CD4-positive, alpha-beta T cell treated with Interleukin-21 for 1 hour (primary cell): ENCODE measurements at places on chromosomes 5 and 9.

DNA sequence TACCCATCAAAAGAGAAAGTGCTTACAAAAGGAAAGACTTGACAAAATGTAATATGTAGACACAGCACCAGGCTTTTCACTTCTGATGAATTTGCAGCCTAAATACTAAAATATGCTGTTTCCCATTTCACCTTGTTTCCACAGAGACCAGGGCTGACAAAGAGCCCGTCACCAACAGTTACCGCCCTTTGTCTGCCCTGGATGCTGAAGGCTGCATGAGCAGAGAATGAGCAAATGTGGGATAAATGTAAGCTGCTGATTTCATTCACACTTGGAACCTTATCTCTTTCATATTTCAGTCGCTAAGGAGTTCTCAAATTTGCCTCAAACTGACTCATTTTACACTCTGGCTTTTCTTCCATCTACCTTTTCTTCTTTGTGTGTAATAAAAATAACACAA is 213.9 kb downstream of the TMEM167A start:
- DNase-seq: no peak

- DNase-seq: no peak
These were observed 119.8 kb upstream of the CDH9 start for GRCh38 chr5:27158171-27158570.

GRCh38 chr9:13992138-13993088 is 321.5 kb downstream of the NFIB start:
- no peak for DNase-seq

DNA sequence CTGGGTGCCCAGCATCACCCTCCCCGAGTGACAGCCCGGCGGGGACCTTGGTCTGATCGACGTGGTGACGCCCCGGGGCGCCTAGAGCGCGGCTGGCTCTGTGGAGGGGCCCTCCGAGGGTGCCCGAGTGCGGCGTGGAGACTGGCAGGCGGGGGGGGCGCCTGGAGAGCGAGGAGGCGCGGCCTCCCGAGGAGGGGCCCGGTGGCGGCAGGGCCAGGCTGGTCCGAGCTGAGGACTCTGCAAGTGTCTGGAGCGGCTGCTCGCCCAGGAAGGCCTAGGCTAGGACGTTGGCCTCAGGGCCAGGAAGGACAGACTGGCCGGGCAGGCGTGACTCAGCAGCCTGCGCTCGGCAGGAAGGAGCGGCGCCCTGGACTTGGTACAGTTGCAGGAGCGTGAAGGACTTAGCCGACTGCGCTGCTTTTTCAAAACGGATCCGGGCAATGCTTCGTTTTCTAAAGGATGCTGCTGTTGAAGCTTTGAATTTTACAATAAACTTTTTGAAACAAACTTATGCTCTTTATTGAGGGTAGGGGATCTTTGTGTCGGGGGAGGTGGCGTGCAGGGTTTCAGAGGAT is 1.3 kb downstream of the GADD45G start:
- peak; percentile 32 for DNase-seq

GRCh38 chr9:96195541-96195940 is 106.4 kb downstream of the HSD17B3 start:
- DNase-seq: no peak

DNA sequence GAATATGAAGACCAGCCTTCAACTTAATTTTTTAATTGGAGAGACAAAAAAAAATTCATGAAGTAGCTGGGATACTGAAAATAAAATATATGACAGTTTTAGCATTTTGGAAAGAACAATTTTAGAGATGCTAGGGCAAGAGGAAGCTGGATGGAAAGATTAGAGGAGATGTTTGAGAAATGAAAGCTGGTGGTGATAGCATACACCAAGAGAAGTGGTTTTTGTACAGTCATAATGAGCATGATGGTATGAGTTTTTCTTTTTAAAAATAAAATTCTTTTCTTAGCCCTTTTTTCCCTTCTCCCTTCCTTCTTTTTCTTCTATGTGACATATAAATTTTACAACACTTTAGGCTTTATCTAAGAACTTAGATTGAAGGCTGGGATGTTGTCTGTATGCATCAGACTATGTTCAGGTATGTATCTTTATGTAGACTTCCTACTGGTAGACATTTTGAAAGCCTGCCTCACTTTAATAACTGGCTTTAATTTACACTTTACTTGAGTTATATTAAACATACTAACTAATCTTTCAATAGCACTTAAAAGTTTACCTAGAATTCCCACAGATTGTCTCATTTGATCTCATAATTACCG is 522.5 kb downstream of the TLE4 start:
- DNase-seq: no peak
